GM18507 (cell line): ENCODE measurements at places on chromosomes 2 and 18.

DNA sequence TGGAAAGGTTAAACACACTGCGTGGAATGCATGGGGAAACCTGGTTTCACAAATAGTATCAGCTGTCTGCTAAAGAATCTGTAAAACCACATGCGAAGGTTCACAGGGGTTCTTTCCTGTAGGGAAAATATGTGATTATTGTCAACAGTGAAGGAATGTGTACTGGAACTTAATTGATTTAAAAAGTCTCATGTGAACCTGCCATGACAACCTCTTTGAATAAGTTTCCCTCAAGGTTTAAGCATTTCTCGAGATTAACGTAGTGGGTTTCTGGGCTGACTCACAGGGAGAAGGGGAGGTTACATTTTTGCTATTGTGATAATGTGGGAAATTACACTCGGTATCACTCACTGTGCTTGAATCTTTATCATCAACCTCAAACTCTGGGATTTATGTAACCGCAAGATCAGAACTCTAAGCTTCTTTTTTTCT is 28.2 kb upstream of the IL1R1 start:
- DNase-seq: no peak

GRCh38 chr2:74436111-74436805 is 5.5 kb downstream of the RTKN start:
- DNase-seq: no peak

GRCh38 chr2:52264488-52264887 is 1232.6 kb upstream of the NRXN1 start:
- DNase-seq: no peak

- no peak for DNase-seq
These were observed 322.4 kb downstream of the ADCYAP1 start for GRCh38 chr18:1227025-1227424.

DNA sequence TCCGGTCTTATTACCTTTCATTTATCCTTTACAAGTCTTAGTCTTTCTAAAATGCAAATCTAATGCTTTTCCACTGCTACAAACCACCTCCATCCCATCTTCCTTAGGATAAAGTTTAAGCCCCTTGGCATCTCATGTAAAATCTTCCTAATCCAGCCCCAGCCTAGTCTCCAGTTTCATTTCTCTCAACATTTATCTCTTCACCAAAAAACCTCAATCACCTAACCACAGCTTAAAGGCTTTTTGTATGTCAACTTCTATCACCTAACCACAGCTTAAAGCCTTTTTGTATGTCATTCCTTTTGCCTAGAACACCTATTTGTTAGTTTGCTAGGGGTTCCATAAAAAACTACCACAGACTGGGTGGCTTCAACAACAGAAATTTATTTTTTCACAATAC is 4.2 kb downstream of the TRAK2 start:
- no peak for DNase-seq

DNA sequence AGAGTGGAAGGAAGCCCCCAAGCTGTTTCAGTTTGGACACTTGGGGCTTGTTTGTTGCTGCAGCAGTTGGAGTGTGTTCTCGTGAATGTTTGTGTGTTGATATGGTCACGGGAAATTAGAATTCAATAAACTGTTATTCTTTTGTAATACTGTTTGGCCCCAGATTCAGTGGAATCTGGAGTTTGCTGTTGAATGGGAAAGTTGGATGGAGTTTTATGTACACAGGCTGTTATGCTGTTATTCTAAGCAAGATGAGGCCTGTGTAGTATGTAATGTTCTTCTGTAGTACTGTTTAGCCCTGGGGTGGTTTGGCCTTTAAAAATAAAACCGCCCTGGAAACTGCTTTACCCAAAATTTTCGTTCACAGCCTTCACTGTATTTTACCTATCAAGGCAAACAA is 810.4 kb upstream of the HS6ST1 start:
- DNase-seq: no peak

DNA sequence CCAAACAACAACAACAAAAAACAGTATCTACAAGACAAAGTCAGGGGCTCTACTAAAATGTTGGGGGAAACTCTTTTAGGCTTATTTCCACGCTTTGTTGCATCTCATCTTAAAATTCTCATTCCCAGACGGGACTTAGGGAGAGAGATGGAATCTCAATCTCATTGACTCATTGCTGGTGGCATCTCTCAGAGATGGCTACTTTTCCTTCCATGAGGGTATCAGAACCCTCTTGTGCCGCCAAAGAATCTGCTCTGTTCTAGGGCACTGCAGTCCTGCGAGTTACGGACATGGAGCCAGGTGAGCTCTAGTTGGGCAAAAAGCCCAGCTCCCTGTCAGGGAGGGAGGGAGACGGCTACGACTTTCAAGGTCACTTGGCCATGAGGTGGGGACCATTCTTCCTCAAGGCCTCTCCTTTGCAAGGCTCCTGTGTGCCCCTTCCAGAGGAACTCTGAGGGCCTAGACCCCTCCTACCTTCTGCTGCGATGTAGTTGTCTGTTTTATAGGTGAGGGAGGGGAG is 68.0 kb downstream of the MYCN start:
- DNase-seq: no peak

- DNase-seq: no peak
These were observed 36.8 kb upstream of the GPR17 start for GRCh38 chr2:127609031-127609751.

GRCh38 chr2:176573612-176574483 is 304.6 kb downstream of the MTX2 start:
- DNase-seq: no peak

- DNase-seq: no peak
These were observed 359.1 kb downstream of the MEIS1 start for GRCh38 chr2:66794070-66794469.
